GM23248 (cell line): ENCODE measurements at places on chromosomes 2 and 18. TPM values are rescaled to one million over a fixed set of nuclear protein-coding genes. Genes with fewer than 3 reads are reported as not detected.

Gene NYAP2
- total RNA-seq, result not detected in 2 replicates

GRCh38 chr18:9008709-9009635, 93.5 kb upstream of the NDUFV2 start:
- H3K27ac ChIP-seq, result no peak overlapping the region
- no peaks in the 10 kb centered on the region for H3K27me3 ChIP-seq
- H3K36me3 ChIP-seq, result no peaks in the 10 kb centered on the region

DNA sequence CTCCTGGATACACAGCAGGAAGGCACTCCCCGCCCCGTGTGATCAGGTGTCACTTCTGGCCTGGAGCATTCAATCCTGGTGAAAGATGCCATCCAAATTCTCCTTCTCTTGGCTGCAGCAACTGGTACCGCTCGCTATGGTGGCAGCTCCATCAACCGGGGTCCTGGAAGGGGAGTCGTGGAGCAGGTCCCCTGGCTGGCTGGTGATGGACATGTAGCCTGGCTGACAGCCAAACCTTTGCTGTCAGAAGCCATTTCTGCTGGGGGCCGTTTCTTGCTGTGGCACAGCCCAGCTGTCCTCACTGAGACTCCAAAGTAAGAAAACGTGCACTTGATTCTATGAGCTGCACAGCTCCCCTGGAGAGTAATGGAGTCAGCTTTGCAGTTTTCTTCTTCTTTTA, 7.1 kb upstream of the CYS1 start:
- peaks cover 61% of the 10 kb centered on the region for H3K27me3 ChIP-seq
- H3K4me3 ChIP-seq, result no peak overlapping the region
- DNase-seq, result no peak
- no peak overlapping the region for H3K27ac ChIP-seq
- 0 out of 2 replicates have a peak, but pooled peaks cover 8% of the 10 kb centered on the region for H3K4me1 ChIP-seq

GRCh38 chr2:236646871-236647270, 77.2 kb downstream of the ACKR3 start:
- H3K4me1 ChIP-seq, result peaks cover 19% of the 10 kb centered on the region
- no peak overlapping the region for H3K4me3 ChIP-seq
- no peaks in the 10 kb centered on the region for H3K27me3 ChIP-seq
- DNase-seq, result no peak
- no peak overlapping the region for H3K27ac ChIP-seq

DNA sequence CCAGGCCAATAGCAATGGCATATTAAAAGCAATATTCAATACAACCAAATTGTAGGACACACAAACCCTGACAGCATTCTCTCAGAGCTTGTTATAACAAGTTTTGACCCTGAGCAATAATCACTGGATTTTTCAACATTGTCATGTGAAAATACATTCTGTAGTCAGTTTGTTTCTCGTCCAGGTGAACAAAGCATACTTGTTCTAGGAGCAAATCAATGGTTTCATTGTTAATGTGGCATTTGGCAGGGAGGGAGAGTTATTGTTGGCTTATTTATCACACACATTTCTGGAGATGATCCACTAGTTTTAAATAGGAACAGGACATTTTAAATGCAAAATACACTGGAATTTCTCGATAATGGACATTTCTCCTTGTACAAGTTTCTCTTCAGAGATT, 69.9 kb upstream of the L3MBTL4 start:
- no peaks in the 10 kb centered on the region for H3K4me1 ChIP-seq
- no peaks in the 10 kb centered on the region for H3K36me3 ChIP-seq
- H3K4me3 ChIP-seq, result no peak overlapping the region
- DNase-seq, result no peak

- no peaks in the 10 kb centered on the region for H3K36me3 ChIP-seq
- DNase-seq, result no peak
- H3K4me1 ChIP-seq, result no peaks in the 10 kb centered on the region
- H3K27ac ChIP-seq, result no peak overlapping the region
- H3K4me3 ChIP-seq, result no peak overlapping the region
Measured at GRCh38 chr2:27420996-27421395, 7.4 kb upstream of the NRBP1 start.

Gene UGT1A8
- not detected in 2 replicates for total RNA-seq

DNA sequence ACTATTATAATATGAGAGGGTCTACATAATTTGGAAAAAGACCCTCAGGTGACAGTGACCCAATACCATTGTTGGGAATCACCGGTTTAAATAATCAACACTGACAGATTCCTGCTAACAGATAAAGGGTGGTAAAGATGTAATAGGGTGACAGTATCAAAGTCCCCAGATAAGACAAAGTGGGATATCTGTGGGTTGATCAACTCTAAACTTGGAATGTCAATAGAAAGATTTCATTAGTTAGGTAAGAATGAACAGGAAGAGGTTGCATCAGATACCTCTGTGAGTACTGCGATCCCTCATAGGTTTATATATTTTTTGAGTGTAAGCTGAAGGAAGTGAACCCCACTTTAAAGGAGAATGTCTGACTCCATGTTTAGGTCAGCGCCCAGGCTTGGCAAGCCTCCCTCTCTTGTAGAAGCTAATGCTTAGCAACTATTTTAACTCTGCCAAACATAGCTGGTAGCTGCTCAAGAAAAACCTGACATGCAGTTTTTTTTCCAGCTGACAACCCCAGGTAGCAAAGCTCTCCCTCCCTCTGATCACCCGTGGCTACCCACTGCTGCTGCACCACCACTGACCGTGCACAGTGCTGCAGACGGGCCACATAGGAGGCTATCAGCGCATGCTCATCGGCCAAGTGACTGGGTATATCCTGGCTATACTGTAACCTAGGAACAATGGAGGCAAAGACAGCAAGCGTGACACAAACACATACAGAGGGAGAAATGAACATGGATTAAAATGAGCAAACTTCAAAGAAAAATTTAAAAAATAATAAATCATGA, 113.3 kb upstream of the DNMT3A start:
- H3K27ac ChIP-seq, result no peak overlapping the region
- H3K4me3 ChIP-seq, result no peak overlapping the region
- 0 out of 2 replicates have a peak, but pooled peaks cover 3% of the 10 kb centered on the region for H3K4me1 ChIP-seq
- no peak for DNase-seq
- no peaks in the 10 kb centered on the region for H3K36me3 ChIP-seq

- H3K36me3 ChIP-seq, result no peaks in the 10 kb centered on the region
- no peak for DNase-seq
- no peak overlapping the region for H3K4me3 ChIP-seq
- no peaks in the 10 kb centered on the region for H3K27me3 ChIP-seq
Measured at GRCh38 chr2:128612628-128613027, 294.0 kb upstream of the HS6ST1 start.
